Gastroesophageal sphincter (tissue), 4 donors: ENCODE measurements at places on chromosomes 2 and 18.
A peak's percentile ranks its signal among the peaks of the same experiment; 100 is the strongest.

- no peak for ATAC-seq
Observed at GRCh38 chr18:46672062-46672970, 15.3 kb upstream of the LOXHD1 start.

DNA sequence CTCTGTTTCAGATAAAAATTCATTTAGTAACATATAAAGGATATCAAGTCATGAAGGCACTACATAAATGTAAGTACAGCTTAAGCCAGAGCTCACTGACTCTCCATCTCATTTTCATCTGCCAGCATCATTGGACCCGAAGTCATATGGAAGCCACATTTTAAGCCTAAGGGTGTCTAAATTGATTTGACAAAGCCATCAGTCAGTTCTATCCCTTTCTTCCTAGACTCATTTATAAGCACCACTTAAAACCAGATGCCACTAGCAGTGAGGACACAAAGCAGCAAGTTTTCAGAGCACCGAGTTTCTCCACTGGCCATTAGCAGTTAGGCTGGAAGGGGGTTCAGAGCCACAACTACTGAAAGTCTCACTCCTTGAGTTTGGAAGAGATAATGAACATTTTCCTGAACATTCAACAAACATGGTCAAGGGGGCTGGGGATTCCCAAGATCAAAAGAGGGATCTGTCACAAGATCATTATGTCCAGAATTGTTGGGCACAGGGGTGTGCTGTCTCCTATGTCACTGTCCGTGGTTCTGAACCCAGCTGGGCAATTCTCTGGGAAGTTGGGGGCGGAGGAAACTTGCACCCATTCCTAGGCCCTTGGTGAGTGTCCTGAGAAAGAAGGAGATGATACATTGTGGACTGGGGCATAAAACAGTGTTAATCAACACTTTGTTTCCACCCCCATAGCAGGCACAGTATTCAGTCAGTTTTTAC lies 158.5 kb upstream of the LMAN1 start:
- ATAC-seq, result no peak

GRCh38 chr18:47969816-47970215 lies 39.4 kb upstream of the SMAD2 start:
- no peak for ATAC-seq

DNA sequence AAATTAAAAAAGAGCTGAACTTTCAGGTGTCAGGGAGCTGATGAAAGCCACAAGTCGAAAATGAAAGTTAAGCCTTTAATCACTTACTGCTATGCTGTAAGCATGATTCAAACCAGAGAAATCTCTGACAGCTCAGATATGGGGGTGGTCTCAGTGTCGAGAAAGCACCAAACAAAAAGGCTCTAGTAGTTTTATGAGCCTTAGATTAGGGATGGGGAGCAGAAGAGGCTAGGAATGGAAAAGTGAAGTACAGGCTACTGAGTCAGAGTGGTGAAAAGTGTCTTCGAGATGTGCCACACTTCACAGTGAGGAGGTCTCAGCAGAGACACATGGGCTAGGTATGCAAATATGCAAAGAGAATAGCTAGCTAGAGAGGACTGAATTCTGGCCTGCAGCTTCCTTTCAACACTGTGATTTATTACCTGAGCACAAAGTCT lies 482.2 kb downstream of the SPAG16 start:
- ATAC-seq, result no peak

- ATAC-seq, result peak; percentile 31
Observed at GRCh38 chr2:108553209-108553919, 19.1 kb downstream of the LIMS1 start.

- ATAC-seq, result no peak
Observed at GRCh38 chr18:57122936-57123510, 23.9 kb upstream of the BOD1L2 start.

- no peak for ATAC-seq
Observed at GRCh38 chr2:37561615-37562569, 109.5 kb downstream of the CDC42EP3 start.

DNA sequence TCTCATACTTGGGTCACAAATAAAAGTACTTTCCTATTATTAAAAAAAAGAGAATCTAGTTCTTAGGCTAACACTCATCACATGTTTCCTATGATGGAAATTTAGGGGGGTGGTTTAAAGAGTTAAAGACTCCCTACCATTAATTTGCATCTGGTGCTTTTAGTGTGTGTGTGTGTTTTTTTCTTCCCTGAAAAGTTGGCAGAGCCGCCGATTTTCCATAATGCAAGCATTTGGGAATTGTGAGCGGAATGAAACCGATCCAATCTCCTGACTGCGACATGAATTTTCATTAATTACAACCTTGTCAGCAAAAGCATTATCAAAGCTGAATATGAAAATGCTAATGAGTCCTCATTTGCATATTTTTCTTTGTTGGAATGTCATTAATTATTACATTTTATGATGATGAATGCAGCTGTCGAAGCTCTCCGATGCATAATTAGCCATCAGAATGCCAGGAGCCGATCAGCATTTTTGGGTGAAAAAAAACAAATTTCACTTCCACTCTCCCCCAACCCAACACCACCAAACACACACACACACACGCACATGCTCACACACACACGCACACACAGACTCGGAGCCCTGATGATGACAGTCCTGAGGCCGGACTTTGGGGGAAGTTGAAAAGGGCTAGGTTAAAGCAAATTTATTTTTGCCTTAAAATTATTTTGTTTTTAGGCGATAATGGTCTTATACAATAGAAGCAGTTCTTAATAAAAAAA lies 165.4 kb downstream of the TCF4 start:
- peak; percentile 35 for ATAC-seq

DNA sequence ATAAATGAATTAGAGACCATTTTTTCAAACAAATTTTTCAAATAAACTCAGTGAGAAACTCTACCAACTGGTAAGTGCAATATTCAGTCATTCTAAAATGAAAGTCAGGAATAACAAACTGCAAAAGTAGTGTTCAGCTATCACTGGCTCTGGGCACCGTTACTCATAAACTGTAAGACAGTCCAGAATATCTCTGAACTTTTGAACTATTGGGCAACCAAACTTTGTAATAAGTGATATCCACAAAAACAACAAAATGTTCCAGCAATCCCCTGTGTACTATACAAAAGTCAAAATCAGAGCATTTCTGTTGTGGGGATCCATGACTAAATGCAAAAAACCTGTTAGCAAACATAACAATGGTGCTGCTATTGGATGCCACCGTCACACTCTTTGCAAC lies 56.3 kb downstream of the SLC25A12 start:
- ATAC-seq, result peak; percentile 79

GRCh38 chr2:229445501-229446211 lies 174.6 kb upstream of the PID1 start:
- ATAC-seq, result peak; percentile 39

DNA sequence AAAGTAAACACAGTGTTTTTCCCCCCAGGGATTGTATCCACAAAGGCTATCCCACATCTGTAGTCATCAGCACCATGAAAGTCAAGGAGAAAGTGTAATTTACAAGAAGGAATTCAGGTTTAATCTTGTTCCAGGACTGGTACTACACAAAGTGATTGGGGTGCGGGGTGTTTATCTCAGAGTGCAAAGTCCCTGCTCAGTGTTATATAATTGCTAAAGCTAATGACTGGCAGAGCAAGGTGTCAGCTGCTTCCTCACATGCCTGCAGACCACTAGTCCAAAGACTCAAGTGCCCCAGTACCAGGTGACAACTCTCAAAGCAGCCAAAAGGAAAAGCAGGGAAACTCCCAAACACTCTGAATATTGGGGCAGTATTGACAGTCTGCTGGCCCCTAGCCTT lies 40.4 kb upstream of the PDCL3 start:
- no peak for ATAC-seq

DNA sequence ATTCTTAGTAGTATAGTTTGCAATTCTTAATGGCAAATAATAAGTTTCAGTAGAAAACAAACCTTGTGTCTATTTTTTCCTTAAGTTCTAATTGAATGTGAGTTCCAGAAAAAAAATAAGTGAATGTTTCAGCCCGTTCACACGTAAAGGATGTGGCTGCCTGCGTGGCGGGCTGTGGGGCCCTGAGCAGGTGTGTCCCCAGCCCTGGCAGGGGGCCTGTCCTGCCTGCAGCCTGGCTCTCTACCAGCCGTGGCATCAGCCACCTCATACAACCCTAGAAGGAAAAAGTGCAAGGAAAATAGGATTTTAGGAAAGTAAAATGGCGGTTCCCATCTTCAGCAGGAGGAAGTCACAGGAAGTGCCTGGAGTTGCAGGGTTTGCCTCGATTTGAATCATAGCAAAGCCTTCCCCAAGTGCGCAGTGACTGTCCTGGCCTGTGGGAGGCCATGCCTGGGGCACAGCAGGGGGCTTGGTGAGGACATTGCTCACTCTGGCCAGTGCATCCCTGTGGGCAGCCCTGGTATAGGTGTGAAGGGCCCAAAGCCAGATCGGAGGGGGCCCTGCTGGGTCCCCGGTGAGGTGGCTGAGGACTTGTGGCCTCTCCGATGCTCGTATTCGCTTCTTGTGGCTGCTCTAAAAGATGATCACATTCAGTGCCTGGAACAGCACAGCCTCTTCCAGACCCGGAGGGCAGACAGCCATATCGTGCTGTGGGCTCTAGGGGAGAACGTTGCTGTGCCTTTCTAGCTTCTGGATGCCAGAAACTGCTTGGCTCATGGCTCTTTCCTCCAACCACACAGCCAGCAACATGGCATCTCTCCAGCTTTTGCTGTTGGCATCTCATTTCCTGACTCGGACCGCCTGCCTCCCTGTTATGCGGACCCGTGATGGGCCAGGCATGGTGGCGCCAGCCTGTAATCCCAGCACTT lies 12.6 kb downstream of the DTYMK start:
- ATAC-seq, result no peak

- no peak for ATAC-seq
Observed at GRCh38 chr2:46351098-46351749, 54.0 kb downstream of the EPAS1 start.

DNA sequence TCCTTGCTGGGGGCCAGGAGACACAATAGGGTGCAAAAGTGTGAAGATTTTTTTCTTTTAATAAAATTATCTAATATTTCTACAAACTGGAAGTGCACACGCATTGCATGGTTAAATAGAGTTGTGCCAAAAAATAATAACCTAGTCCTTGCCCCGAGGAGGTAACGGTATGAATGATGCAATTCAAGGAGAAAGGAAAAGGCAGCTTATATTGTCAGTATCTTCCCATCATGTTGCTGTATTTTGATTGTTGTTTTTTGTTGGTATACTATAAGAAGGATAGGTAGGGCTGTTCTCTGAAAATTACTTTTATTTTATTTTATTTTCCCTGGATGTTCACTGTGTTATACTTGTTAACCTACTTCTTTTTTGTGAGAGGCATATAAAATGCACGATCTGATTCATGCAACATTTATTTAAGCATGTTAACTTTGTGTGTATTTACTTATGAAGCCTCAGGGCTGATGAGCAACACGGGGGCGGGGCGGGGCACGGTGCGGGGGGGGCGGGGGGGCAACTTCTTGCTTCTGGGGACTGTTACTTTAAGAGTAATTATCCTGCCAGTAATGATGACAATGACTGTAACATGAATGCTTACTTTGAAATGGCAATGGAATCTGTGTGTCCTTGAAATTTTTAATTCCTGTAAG lies 118.6 kb downstream of the AQP4 start:
- ATAC-seq, result no peak

GRCh38 chr2:221581986-221582385 lies 9.9 kb upstream of the EPHA4 start:
- no peak for ATAC-seq

GRCh38 chr18:46510386-46510785 lies 146.6 kb downstream of the LOXHD1 start:
- ATAC-seq, result no peak

DNA sequence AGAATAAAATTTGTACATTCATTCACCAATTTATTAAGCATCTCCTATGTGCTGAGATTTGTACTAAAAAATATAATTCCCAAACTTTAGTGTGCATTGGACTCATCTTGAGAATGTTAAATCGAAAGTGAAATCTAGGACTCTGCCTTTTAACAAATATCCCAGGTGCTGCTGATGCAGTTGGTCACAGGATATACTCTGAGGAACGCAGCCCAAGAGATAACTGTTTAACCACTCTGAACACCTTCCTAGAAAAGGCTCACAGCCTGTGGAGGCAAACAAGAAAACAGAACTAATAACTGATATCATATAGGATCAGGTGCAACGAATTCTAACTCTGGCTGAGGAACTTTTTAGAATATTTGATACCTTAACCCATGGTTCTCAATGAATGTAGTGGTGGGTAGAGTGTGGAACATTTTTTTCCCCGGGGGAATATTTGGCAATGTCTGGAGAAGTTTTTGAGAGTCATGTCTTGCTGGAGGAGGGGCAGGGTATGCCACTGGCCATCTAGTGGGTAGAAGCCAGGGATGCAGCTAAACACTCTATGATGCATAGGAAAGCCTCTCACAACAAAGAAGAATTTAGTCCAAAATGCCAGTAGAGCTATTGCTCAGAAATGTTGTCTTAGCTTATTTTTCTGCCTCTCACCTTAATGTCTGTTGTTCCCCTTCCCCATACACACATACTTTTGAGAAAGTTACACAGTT lies 96.5 kb downstream of the EHBP1 start:
- no peak for ATAC-seq

DNA sequence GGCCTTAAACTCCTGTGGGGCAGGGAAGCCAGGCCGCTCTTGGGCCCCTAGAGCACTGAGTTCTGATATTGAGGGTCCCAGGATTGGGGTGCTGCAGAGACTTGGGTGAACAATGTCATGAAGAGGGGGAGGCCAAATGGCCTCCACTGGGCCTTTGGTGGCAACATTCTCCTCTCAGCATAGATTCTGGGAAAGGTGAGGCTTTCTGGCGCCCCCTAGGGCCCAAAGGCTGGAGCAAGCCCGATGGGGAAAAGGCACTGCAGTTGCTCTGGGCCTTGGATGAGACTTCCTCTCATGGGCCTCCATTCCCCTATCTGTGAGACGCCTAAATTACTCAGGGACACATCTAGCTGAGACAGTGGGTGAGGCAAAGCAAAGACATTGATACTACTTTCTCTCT lies 84.8 kb downstream of the ACAA2 start:
- ATAC-seq, result no peak

- ATAC-seq, result no peak
Observed at GRCh38 chr2:215921895-215922294, 91.5 kb downstream of the MREG start.

- ATAC-seq, result no peak
Observed at GRCh38 chr2:147223119-147223518, 621.7 kb upstream of the ACVR2A start.

GRCh38 chr18:76377359-76377756 lies 117.7 kb downstream of the ZNF516 start:
- no peak for ATAC-seq

- ATAC-seq, result no peak
Observed at GRCh38 chr2:144511226-144511810, 8.6 kb downstream of the ZEB2 start.

DNA sequence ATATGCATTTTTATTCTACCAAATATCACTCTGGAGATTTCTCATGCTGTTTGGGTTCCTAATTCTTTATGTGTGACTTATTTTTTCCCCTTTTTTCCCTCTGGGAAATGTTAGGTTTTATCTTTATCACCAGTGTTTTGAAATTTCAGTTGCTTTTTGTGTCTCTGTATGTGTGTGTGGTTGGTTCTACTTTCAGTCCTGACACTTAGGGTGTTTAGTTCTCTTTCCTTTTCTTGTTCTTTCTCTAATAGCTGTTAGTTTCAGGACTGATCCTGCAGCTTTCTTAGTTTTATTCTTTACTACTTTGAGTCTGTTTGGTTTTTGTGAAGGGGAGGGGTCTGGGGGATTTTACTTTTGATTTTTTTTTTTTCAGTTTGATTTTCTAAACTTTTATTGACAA lies 23.1 kb downstream of the PPM1B start:
- ATAC-seq, result no peak

- no peak for ATAC-seq
Observed at GRCh38 chr2:134819334-134819733, 19.1 kb upstream of the ACMSD start.

GRCh38 chr2:225013425-225014365 lies 28.6 kb downstream of the DOCK10 start:
- ATAC-seq, result no peak
